ENCODE measurements at places on chromosomes 11 and 22.

DNA sequence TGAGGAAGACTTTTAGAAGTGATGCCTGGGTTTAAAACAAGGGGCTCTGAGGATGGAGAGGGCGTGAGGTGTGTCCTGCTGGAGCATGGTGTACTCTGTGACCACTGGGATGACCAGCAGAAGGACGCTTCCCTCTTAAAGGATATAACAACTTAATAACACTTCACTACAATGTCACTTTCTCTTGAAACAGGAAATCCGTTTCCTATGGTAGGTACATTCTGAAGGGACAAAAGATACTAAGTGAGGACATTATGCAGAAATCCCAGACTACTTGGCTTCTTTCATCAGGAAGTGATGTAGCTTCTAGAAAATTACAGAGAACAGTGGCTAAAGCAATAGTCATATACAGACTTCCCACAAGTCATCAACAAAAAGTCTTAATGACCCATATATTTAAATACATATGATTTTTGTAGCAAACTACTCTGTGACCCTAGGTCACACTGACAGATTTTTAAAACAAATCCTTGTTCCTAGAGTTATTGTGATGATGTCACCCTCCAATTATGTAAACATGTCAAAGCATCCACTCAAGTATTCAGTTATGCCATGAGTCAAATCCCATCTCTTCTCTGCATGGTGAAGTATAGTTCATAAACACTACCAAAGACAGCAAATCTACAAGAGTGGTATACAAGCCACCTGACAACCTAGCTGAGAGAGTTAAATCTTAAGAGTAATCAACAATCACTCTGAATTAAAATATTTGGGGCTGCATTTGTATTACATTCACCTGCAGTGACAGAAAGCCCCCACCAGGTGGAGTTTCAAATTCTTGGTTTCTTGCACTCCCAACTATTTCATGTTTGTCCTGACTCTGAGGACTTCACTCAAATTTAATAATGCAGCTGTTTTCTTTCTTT is 32.8 kb downstream of the PITPNB start:
- DNase-seq = peak; percentile 13

GRCh38 chr11:72824811-72825505 is 10.7 kb downstream of the ATG16L2 start:
- no peak for DNase-seq

DNA sequence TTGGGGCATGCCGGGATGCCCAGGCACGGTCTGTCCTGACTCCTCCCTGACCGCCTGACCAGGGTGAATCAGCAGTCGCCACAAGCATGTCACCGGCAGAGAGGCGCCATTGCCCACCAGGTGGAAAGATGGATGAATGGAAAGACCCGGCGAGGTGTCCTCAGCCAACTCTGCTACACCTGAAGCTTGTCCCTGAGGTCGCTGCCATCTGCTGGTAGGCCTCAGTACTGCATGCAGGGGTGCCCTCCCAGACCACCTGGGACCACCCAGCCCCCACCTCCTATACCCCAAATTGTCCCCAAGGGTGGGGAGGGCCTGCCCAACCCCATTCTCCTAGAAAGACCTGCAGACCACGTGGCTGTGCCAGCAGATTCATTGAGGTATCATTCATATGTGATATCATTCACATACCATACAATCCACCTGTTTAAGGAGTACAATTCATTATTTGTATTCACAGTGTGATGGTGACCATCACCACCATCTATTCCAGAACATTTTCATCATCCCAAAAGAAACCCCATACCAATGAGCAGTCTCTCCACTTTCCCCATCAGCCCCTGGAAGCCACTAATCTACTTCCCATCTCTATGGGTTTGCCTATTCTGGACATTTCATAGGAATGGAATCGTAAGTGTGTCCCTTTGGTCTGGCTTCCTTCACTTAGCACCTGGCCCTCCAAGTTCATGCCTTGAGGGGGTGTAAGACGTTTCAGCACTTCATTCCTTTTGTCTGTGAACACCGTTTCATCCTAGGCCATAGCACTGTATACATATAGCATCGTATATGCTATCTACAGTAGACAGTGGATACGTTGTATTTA is 17.5 kb downstream of the FGF3 start:
- no peak for DNase-seq

DNA sequence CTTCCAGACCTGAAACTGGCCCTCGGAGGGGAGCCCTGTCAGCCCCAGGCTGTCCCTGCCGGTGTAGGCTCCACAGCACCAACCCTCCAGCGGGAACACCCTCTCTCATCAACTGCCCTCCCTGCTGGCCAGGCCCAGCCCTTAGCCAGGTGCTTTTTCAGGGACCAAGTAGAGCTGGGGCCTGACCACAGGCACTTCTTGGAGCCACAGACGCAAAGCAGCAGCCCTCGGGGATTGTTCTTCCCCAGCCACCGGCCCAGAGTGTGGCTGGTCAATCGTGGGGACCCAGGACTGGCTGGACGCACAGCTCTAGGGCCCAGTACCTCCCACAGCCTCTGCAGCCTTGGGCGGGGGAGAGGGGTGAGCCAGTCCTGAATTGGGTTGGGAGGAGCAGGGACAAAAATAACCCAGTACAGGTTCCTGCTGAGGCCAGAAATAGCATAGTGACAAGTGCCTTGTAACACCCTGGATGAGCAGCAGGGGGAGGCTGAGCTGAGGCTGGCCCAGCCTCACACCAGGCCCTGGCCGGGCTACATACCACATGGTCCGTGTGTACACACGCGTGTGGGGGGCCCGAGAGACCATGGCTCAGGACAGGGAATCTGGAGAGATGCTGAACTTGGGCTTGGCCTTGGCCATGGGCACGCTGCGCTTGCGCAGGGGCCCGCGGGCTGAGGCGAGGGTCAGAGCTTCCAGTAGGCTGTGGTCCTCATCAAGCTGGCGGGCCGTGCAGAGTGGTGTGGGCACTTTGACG is 2.0 kb downstream of the KCNJ11 start:
- no peak for DNase-seq

- no peak for DNase-seq
Measured at GRCh38 chr11:117913736-117914397, 15.3 kb downstream of the TMPRSS13 start.

GRCh38 chr11:69194956-69195355 is 39.2 kb downstream of the SMIM38 start:
- DNase-seq = no peak

GRCh38 chr11:122197066-122197987 is 81.3 kb upstream of the BLID start:
- DNase-seq = no peak

DNA sequence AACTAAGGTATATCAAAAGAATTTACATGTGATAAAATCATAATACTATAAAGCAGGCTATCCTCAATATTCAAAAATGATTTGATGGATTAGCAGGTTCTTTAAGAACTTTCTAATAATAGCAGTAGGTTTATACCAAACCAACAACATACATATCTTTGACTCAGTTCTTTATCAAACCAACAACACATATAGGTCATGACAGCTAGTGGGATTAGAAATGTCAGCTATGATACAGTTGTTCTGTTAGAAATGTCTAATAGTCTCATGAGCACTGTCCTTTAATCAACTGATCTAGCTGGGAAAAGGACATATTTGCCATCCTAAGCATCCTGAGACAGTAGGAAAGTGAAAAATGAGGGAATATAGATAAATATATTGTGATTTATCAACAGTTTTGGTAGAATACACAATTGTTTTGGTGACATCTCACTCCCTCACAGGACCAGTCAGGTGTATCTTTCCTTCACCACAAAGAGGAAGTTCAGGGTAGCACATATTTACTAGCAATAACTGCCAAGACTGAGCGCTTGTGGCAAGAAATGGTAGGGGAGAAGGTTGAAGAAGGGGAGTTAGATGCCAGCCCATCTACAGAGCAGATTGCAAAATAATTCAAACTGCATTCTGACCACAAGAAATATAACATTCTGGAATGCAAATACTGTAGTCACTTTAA is 90.8 kb upstream of the APOA1 start:
- peak; percentile 32 for DNase-seq

- peak; percentile 46 for DNase-seq
Measured at GRCh38 chr11:120929664-120930154, 94.2 kb upstream of the TBCEL start.

DNA sequence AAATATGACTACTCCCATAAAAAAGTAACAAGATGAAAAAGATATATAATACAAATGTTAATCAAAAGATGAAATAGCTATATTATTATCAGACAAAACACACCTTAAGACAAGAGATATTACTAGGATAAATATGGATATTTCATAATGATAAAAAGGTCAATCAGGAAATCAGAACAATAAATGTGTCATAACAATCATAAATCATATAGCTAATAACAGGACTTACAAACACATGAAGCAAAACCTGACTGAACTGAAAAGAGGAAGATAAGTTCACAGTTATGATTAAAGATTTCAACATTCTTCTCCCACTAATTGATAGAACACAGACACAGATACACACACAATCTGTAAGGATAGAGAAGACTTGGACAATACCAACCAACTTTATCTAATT is 47.2 kb downstream of the EIF3M start:
- no peak for DNase-seq

DNA sequence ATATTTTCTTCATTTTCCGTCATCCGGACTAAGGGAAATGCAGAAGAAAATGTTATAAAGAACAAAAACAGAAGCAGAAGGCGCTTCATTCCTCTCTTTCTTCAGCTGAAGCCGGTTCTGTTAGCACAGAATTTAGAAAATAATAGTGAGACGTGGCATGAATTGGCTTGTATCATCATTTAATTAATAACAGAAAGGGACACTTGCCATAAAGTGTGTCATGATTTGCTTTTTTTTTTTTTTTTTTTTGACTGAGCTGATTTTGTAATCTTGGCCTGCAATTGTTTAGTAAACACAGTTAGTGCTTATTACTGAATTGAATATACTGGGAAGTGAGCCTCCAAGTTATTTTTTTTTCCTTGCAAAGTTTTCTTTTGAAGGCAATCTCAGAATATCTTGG is at the start of gene MMP27:
MMP27 (minus strand) TSS at position 144 of the 400 bp plus-strand sequence; CDS start at position 89, 55 bp downstream.
- no peak for DNase-seq

DNA sequence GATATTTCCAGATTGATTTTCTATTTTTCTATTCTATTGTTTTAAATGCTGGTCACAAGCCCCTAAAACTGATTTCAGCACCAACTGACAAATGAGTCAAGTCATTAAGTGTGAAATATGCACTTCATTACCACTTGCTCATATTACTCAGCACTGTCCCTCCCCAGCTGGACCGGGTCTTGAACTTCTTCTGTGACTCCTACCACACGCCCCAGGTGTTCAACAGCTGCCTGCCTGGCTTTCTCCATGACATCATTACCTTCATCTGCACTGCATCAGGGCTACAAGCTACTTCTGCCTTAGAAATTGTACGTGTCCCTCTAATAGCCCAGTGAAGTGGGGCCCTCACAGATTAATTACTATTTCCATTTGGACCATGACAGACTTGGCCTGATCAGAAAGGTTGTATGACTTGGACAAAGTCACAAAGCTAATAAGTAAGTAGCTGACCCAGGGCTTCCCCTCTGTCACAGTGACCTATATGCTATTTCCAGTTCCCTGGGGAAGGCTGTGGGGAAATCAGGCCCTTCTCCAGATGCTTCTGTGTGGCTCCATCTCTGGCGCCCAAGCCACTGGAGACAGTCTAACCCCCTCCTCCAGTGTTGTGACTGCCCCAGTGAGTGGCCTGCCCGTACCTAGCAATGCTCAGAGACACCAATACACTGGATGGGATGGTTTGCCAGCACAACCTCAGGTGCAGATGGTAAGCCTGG is 18.1 kb downstream of the TBC1D10A start:
- DNase-seq = no peak

DNA sequence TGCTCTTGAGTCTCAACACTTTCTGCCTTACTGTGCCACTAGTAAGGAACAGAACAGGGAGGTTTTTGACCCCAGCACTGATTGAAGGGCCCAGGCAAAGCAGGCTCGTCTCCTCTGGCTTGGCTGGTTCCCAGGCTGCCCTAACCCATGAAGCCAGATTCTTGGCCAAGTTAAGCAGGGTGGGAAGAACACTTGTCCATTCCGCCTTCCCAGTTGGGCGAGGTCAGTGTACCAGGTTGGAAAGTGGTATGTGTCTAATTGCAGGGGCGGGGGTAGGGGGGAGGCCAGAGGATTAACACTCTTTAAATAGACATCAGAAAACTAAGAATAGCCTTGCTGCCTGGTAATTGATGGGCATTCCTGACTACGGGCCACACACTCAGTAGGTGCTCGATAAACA is 14.4 kb downstream of the TIMP3 start:
- no peak for DNase-seq

GRCh38 chr22:30880847-30881246 is 87.7 kb downstream of the MORC2 start:
- no peak for DNase-seq

GRCh38 chr11:61827571-61828378 is at the start of gene FADS2:
TSS of gene FADS2 (plus strand) at chr11:61828300. CDS start at chr11:61828391, 91 bp downstream.
- DNase-seq = peak; percentile 71

DNA sequence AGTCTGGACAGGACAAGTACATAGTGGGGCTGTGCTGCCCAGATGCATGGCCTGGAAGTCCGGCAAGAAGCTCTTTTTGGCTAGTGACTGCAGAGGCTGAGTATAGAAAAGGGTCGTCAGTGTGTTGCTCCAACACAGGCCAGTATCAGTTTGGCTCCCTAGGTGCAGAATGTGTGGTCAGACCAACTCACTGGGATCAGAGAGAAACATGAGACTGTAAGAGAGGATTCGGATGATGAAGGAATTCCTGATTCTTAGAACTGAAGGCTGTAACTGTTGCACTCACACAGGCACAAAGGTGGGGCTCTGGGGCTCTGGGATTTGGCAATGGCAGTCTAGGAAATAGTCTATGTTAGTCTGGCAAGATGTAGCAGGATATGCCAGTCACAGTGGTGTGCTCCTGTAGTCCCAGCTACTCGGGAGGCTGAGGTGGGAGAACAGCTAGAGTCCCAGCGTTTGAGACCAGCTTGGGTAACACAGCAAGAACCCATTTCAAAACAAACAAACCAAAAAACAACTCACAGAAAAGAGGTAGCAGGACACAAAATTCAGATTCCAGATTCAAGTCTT is 11.1 kb upstream of the UPB1 start:
- no peak for DNase-seq

DNA sequence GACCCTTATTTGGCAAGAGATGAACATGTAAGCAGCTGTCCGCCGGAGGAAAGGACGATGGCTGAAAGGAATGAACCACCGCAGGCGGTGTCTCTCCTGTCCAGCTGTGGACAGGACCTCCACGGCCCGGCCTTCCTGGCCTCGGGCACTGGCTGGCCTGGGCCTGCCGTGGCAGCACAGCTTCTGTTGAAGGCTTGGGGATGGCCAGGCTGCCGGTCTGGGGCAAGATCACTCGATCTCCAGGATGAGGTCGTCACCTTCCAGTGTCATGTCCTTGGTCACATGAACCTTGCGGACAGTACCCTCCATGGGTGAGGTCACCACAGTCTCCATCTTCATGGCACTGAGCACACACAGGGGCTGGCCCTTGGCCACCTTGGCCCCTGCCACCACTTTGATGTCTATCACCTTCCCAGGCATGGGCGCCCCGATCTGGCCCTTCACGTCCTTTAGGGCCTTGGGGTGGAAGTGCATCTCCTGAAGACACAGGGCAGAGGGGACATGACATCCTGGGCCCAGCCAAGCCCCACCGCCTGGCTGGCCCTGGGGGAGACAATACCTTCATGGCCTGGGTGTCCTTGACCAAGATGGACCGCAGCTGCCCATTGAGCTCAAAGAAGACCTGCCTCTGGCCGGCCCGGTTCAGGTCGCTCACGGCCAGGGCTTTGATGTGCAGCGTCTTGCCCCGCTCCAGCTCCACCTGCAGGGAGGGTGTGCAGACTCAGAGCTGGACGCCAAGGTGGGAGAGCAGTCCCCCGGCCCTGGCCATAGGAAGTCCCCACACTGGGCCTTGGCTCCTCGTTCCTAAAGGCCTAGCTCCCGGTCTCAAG is 5.6 kb downstream of the RCE1 start:
- DNase-seq = no peak

Data from GM19239 (cell line).